Endothelial cell (in vitro differentiated cells): ENCODE measurements at places on chromosomes 3 and 15.

DNA sequence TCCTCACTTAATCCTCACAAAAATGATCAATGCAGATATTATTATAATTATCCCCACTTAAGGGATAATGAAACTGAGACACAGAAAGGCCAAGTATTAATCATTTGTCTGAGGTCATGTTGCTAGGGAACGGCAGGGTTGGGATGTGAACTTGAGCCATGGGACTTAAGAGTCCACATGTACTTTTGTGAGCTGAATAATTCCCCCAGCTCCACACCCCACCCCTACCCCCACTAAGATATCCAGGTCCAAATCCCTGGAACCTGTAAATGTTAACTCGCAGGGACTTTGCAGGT lies 290.5 kb upstream of the GADL1 start:
- no peak for DNase-seq

DNA sequence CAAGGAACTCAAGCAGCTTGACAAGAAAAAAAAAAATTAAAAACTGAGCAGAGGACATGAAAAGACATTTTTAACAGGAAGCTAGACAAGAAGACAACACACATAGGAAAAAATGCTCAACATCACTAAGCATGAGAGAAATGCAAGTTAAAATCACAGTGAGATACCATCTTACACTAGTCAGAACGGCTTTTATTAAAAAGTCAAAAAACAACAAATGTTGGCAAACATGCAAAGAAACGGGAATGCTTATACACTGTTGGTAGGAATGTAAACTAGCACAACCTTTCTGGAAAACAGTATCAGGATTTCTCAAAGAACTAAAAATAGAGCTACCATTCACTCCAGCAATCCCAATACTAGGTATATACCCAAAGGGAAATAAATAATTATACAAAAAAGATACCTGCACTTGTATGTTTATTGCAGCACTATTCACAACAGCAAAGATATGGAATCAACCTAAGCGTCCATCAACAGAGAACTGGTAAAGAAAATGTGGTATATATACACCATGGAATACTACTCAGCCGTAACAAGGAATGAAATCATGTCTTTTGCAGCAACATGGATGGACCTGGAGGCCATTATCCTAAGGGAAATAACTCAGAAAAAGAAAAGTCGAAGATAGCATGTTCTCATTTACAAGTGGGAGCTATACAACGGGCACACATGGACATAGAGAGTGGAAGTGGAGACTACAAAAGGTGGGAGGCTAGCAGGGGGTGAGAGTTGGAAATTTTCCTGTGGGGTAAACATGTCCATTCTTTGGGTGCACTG lies 5.2 kb downstream of the GOLIM4 start:
- no peak for DNase-seq

DNA sequence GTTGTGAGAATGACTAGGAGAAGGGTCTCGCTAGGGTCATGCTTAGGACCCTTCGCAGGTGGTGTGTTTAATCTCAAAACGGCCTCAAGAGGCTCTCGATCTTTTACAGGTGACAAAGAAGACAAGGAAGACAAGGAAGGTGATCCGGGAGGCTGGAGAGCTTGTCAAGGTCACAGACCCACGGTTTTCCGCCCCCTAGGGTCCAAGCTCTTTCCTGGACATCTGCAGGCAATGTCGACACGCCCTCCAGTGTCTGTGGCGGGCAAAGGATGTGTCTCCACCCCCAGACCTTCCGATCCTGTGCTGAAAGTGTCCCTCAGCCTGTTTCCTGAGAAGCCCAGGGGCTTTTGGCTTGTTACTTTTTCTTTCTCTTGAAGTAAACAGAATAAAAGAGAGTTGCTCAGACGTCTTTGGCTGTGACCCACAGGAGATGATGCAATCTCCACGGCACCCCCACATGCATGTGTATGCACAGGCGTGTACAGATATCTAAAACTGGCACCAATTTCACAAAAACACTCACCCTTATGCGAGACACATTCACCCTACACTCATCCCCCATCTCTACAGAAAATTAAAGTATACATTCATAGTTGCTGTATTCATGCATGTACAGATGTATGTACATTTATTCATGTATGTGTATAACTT lies 108.8 kb downstream of the KLF13 start:
- peak; percentile 68 for DNase-seq

DNA sequence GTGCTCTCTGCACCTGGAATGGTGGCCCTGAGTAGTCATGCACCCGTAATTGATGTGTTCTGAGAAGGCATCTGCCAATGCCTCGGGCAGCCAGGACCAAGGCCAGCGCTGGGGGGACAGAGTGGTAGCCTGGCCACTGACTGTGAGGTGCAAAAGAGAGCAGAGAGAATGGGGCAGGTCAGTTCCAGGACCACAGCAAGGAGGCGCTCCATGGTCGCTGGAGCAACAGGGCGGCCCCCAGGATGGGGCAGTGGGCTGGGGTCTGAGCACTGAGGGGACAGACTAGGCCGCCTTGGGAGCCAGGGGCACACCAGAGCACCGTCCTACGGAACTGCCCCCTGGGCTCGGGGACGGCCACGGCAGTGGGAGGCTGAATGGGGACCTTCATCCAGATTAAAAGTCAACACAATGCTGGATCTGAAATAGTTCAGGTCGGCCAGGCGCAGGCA lies 48.3 kb upstream of the IQSEC1 start:
- no peak for DNase-seq

DNA sequence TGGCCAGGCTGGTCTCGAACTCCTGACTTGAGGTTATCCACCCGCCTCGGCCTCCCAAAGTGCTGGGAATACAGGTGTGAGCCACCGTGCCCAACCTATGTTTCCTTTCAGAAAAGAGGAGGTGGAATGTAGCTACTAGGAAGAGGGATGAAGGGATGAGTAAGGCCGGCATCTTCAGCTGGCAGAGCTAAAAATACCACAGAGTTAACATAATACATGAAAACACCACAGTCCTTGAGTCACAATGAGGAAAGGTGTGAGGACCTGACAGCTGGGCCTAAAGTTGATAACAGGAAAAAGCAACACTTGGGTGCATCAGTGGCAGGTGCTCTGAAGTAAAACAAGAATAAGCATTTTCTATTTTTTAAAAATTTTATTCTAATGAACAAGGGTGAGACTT lies 392.2 kb downstream of the DIPK2A start:
- DNase-seq = no peak

GRCh38 chr3:42689421-42690014 lies 4.2 kb downstream of the KLHL40 start:
- no peak for DNase-seq

DNA sequence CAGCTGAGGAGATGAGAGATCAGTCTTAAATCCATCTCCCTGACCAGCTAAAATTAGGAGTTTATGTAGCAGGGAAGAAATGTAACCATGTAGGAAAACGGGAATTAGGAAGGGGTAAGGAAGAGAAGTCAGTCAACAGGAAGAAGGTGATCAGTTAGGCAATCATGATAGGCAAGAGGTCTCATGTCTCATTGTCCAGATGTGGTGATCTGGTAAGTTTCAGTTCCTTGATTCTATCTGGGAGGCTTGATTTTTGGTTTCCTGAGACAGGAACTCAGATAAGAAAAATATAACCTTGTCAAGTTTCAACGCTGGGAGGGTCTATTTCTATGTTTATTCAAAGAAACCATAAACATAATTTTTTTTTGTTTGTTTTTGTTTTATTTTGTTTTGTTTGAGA lies 40.3 kb upstream of the TBC1D5 start:
- no peak for DNase-seq

- DNase-seq = no peak
These were observed 97.9 kb upstream of the EIF1B start for GRCh38 chr3:40211579-40211978.

GRCh38 chr15:74376226-74376625 lies 8.8 kb upstream of the CYP11A1 start:
- DNase-seq = no peak
